ENCODE measurements at places on chromosomes 11 and 22. TPM values are rescaled to one million over a fixed set of nuclear protein-coding genes. Genes with fewer than 3 reads are reported as not detected.

ST14 gene
- total RNA-seq = 5.4 TPM

LMO1 gene
- total RNA-seq = not detected

MMP27 gene
- not detected for total RNA-seq

FZD4 gene
- total RNA-seq = 124 TPM

TSKU gene
- total RNA-seq = 121 TPM

PDE2A gene
- 403 TPM for total RNA-seq

GGTLC3 gene
- not detected for total RNA-seq

OPCML gene
- total RNA-seq = not detected

KRTAP5-8 gene
- not detected for total RNA-seq

ZNF70 gene
- 5.2 TPM for total RNA-seq

OR8A1 gene
- not detected for total RNA-seq

RIMBP3B gene
- total RNA-seq = not detected

MIOX gene
- total RNA-seq = not detected

SLC22A12 gene
- not detected for total RNA-seq

C22orf42 gene
- total RNA-seq = not detected

SPTBN2 gene
- 3.2 TPM for total RNA-seq

ZFP91 gene
- total RNA-seq = 32.5 TPM

ZBTB3 gene
- 2.9 TPM for total RNA-seq
